ENCODE measurements at places on chromosomes 11 and 22. TPM values are rescaled to one million over a fixed set of nuclear protein-coding genes. Genes with fewer than 3 reads are reported as not detected.

DNA sequence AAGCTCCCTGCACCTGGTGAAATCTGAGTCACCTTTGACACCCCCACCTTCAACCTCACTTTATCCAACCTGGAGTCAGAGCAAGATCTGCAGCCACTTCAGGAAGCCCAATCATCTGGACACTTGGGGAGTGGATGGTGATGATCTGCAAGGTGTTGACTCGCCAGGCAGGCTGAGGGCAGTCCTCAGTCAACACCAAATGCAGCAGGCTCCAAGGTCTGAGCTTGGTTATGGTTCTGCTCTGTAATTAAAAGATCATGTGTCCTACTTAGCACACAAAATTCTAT, 446.9 kb downstream of the BRD1 start:
- H3K27ac ChIP-seq: no peak overlapping the region
- no peak overlapping the region for H3K4me3 ChIP-seq
- no peak for DNase-seq

DNA sequence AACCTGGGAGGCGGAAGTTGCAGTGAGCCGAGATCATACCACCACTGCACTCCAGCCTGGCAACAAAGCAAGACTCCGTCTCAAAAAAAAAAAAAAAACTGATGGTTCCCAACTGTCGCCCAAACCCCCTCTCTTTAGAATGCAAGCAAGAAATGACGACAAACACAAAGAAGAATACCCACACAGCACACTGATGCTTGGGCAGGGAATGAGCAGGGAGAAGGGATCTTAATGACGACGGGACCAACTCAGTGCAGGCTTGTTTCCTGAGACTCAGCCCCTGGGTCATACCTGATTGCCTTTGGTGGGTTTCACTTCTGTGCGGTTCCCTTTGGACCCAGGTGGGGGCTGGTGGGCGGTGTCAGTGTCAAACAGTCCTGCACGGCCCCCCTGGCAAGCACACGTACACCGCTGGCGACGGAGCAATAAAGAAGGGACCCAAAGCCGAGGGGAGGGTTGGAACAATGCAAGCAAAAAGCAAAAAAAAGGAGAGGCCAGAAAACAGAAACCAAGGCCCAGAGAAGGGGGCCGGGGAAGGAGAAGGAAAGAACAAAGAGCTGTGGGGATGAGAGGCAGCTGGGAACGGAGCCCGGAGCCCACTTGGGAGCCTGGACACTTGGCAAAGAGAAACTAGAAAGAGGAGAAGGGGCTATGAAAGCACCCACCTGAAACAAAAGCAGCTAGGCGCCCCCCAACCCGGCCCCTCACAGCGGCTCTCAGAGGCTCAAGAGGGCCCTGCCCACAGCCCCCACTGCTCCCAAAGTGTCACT, 99.6 kb downstream of the CELSR1 start:
- H3K27me3 ChIP-seq: no peaks in the 10 kb centered on the region
- H3K36me3 ChIP-seq: no peaks in the 10 kb centered on the region
- H3K27ac ChIP-seq: no peak overlapping the region
- DNase-seq: no peak

GRCh38 chr11:14884667-14885273, 7.3 kb downstream of the CYP2R1 start:
- H3K27ac ChIP-seq: no peak overlapping the region
- H3K4me1 ChIP-seq: peaks cover 6% of the 10 kb centered on the region

GRCh38 chr11:16893456-16894066, 120.7 kb downstream of the PLEKHA7 start:
- H3K4me1 ChIP-seq: no peaks in the 10 kb centered on the region
- H3K36me3 ChIP-seq: no peaks in the 10 kb centered on the region
- no peak overlapping the region for H3K27ac ChIP-seq
- DNase-seq: no peak
- H3K4me3 ChIP-seq: no peak overlapping the region

GRCh38 chr11:1172729-1173117, 15.0 kb downstream of the MUC5AC start:
- H3K27ac ChIP-seq: no peak overlapping the region
- H3K4me3 ChIP-seq: no peak overlapping the region
- no peak for DNase-seq
- H3K27me3 ChIP-seq: no peaks in the 10 kb centered on the region

DNA sequence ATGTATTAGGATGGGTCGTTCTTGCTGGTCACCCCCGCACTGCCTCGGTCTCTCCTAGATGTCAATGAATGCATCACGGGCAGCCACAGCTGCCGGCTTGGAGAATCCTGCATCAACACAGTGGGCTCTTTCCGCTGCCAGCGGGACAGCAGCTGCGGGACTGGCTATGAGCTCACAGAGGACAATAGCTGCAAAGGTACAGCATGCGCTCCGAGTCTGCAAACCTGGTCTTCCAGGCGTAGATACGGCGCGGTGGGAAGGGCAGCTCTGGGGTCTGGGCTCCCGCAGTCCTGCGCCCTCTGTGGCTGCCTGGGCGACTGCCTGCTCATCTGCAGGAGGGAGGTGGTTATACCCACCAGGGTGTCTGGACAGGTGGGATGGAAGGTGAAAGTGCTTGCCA, 31.0 kb downstream of the FBLN1 start:
- peaks cover 15% of the 10 kb centered on the region for H3K36me3 ChIP-seq
- H3K4me3 ChIP-seq: no peak overlapping the region
- no peaks in the 10 kb centered on the region for H3K27me3 ChIP-seq
- H3K27ac ChIP-seq: no peak overlapping the region
- H3K4me1 ChIP-seq: peaks cover 57% of the 10 kb centered on the region

GRCh38 chr22:29716814-29717545, 2.8 kb upstream of the CABP7 start:
- H3K36me3 ChIP-seq: no peaks in the 10 kb centered on the region
- peaks cover 8% of the 10 kb centered on the region for H3K27me3 ChIP-seq
- H3K4me3 ChIP-seq: no peak overlapping the region

VPREB1 gene
- total RNA-seq: not detected

SYT7 gene
- 2.6 TPM for total RNA-seq
